ENCODE measurements at places on chromosomes 7 and 10. TPM values are rescaled to one million over a fixed set of nuclear protein-coding genes. Genes with fewer than 3 reads are reported as not detected.

CPXM2 gene
- total RNA-seq, result not detected

ZNF853 gene
- 1.8 TPM for total RNA-seq

PARD3 gene
- total RNA-seq, result 71.0 TPM

FAM237B gene
- total RNA-seq, result not detected

LIPF gene
- total RNA-seq, result not detected

MNX1 gene
- total RNA-seq, result 5.6 TPM

TMEM270 gene
- total RNA-seq, result not detected

GATA3 gene
- 4.5 TPM for total RNA-seq

WASL gene
- total RNA-seq, result 24.3 TPM

CCDC172 gene
- total RNA-seq, result not detected

BMPR1A gene
- 23.5 TPM for total RNA-seq

PNLIPRP1 gene
- total RNA-seq, result not detected

MMP21 gene
- not detected for total RNA-seq

ABCA13 gene
- 0.08 TPM for total RNA-seq

CHST15 gene
- 8.1 TPM for total RNA-seq

VAX1 gene
- 1.7 TPM for total RNA-seq

TAS2R41 gene
- not detected for total RNA-seq

FRMD4A gene
- 4.3 TPM for total RNA-seq

MDH2 gene
- total RNA-seq, result 418 TPM

ANKRD30A gene
- 0.52 TPM for total RNA-seq

PRPS1L1 gene
- not detected for total RNA-seq

INHBA gene
- 0.42 TPM for total RNA-seq

TMEM236 gene
- 0.07 TPM for total RNA-seq

GRID2IP gene
- not detected for total RNA-seq

SPACDR gene
- 0.68 TPM for total RNA-seq

FAM25G gene
- not detected for total RNA-seq

RASSF4 gene
- total RNA-seq, result 1.6 TPM

WIPF3 gene
- total RNA-seq, result 0.45 TPM

CHN2 gene
- not detected for total RNA-seq

ELOVL3 gene
- 0.30 TPM for total RNA-seq

AKR1E2 gene
- 6.6 TPM for total RNA-seq

LFNG gene
- total RNA-seq, result 15.5 TPM

PDZD7 gene
- total RNA-seq, result 1.4 TPM

ANK3 gene
- 0.18 TPM for total RNA-seq

BZW2 gene
- total RNA-seq, result 103 TPM

DGKI gene
- total RNA-seq, result 0.20 TPM

FANK1 gene
- 3.7 TPM for total RNA-seq

CCDC146 gene
- total RNA-seq, result 0.70 TPM

LHFPL3 gene
- total RNA-seq, result not detected

SEMA3D gene
- total RNA-seq, result not detected

CYP2C19 gene
- not detected for total RNA-seq

PRLHR gene
- not detected for total RNA-seq

DBF4 gene
- 27.4 TPM for total RNA-seq

GSAP gene
- total RNA-seq, result 2.6 TPM

DDC gene
- 1.9 TPM for total RNA-seq

ACSM6 gene
- total RNA-seq, result not detected

IRF5 gene
- total RNA-seq, result 13.7 TPM

FOXP2 gene
- not detected for total RNA-seq

GPR146 gene
- total RNA-seq, result 1.9 TPM

C1QL3 gene
- not detected for total RNA-seq

Data from A549 treated with CORT108297 at 1 μM for 4 hours (cell line).